Left lung (tissue), 14 donors: ENCODE measurements at places on chromosomes 7 and 10.

DNA sequence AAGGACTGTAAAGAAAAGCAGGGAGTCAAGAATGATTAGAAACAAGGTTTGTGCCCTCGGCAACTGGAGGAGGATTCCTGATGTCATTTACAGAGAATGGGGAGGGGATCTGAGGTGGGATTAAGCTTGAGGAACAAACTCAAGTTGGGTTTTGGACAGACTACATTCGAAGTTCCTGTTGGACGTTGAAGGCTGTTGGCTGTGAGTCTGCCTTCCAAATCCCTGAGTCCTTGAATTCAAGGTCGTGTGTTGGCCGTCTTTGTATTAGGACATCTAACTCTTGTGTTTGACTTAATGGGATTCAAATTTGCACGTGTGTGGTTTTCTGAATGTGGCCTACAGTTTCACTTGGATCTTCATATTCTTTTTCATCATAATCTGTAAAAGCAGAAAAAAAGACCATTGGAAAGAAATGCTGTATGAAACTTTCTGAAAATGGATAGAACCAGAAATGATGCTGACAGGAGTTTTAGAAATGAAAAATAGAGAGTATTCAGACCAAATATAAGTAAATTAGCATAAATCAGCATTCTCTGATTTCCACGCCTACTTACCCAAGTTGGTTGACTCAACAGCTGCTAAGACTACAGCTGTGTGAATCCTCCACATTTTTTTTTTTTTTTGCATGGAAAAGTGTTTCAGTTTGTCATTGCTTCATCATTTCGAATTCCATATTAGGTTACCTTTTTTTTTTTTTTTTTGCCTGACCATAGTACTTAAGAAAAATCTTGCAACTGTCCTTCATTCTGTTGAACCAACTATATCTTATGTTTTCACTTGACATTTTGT is 94.8 kb downstream of the KIAA1217 start:
- H3K4me3 ChIP-seq, result no peak overlapping the region
- no peaks in the 10 kb centered on the region for H3K27me3 ChIP-seq
- H3K4me1 ChIP-seq, result no peaks in the 10 kb centered on the region
- no peak overlapping the region for H3K27ac ChIP-seq
- DNase-seq, result no peak
- no peaks in the 10 kb centered on the region for H3K36me3 ChIP-seq

GRCh38 chr7:17530741-17531421 is 232.4 kb downstream of the AHR start:
- no peaks in the 10 kb centered on the region for H3K36me3 ChIP-seq
- no peak for DNase-seq
- H3K4me1 ChIP-seq, result peaks cover 20% of the 10 kb centered on the region
- no peak overlapping the region for H3K4me3 ChIP-seq
- no peak overlapping the region for H3K27ac ChIP-seq

DNA sequence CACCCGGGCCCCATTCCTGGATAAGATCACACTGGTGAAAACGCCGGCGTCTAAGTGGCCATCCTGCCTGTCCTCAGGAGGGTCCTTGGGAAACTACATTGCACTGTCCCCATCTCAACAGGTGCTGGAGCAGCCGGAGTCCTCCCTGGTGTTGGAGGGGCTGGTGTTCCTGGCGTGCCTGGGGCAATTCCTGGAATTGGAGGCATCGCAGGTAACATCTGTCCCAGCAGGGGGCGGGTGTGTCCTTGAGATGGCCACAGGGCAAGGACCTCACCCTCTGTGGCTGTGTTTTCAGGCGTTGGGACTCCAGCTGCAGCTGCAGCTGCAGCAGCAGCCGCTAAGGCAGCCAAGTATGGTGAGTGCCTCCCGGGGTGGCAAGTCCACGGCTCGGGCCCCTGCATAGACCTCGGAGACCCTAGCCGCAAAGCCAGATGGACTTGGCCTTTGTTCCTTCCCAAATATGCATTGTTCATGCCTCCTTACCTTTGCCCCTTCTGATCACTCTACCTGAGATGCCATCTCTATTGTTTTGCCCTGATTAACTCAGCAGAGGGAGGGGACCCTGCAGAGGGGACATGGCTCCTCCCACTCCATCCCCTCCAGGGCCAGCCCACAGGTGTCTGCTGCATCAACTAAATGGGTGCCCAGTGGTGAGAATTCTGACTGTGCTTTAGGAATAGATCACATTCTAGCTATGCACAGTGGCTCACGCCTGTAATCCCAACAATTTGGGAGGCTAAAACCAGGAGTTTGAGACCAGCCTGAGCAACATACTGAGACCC is 23.8 kb downstream of the ELN start:
- peak; percentile 69 for DNase-seq
- H3K4me3 ChIP-seq, result no peak overlapping the region
- H3K27ac ChIP-seq, result no peak overlapping the region
- no peaks in the 10 kb centered on the region for H3K4me1 ChIP-seq
- H3K36me3 ChIP-seq, result peaks cover 7% of the 10 kb centered on the region
- no peaks in the 10 kb centered on the region for H3K27me3 ChIP-seq

- H3K4me1 ChIP-seq, result no peaks in the 10 kb centered on the region
- no peaks in the 10 kb centered on the region for H3K27me3 ChIP-seq
- H3K27ac ChIP-seq, result no peak overlapping the region
- H3K36me3 ChIP-seq, result no peaks in the 10 kb centered on the region
- H3K4me3 ChIP-seq, result no peak overlapping the region
- DNase-seq, result no peak
Measured at GRCh38 chr10:80614576-80615416, 77.1 kb downstream of the SH2D4B start.

DNA sequence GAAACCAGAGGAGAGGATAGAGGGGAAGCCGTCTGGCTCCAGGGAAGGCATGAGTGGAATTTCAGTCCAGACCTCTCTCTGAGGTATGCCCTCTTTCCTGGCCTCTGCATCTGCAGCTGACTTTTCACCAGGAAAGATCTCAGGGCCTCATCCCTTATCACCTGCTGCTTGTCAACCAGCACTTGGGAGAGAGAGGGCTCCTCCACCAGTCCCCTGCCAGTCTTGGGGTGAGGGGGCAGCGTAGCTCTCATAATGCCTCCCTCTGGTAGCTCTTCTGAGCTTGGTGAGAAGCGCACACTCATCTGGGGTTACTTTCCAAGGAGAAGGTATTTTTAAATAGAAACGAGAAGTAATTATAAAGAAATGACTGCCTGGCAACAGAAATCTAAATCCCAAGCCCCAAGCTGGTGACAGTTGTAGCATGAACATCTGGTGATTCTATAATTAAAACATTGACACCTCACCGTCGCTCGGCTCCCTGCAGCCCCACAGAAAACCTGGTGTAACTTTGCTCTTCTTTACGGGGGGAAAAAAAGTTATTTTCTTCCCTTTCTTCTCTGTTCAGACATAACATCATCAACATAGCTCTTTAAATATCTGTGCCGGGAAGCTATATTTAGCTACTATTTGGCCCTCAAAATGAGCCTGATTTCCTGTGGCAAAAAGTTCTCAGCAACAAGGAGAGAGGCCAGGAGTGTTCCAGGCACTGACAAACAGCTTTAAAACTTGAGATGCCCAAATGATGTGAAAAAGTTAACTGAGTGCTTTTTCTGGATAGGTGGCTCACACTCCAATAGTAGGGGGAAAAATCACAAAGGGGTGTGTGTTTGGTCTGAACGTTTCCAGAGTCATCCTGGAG is 26.9 kb downstream of the HIP1 start:
- H3K4me1 ChIP-seq, result peaks cover 27% of the 10 kb centered on the region
- no peaks in the 10 kb centered on the region for H3K36me3 ChIP-seq
- no peak for DNase-seq

DNA sequence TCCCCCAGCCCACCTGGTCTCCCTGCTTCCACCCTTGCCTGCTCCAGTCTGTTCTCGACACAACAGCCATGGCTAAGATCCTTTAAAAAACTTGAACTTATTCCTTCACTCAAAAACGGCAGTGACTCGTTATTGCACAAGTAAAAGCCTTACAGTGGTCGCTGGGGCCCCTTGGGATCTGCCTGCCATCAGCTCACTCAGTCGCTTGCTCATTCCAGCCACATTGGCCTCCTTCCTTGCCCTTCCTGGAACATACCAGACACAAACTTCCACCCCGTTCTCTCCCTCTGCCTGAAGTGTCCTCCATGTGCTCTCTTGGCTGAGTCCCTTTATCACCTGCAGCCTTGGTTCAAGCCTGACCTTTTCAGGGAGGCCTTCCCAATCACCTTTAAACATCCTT is 4.7 kb downstream of the CCNY start:
- peak overlapping the region; percentile 33 for H3K27ac ChIP-seq
- peaks cover 23% of the 10 kb centered on the region for H3K4me1 ChIP-seq
- no peak overlapping the region for H3K4me3 ChIP-seq
- no peak for DNase-seq
- no peaks in the 10 kb centered on the region for H3K36me3 ChIP-seq

- DNase-seq, result no peak
- H3K36me3 ChIP-seq, result no peaks in the 10 kb centered on the region
- H3K27ac ChIP-seq, result peak overlapping the region; percentile 71
- peaks cover 4% of the 10 kb centered on the region for H3K4me1 ChIP-seq
- no peaks in the 10 kb centered on the region for H3K27me3 ChIP-seq
Measured at GRCh38 chr10:122126763-122127659, 138.0 kb downstream of the TACC2 start.

GRCh38 chr7:12389089-12389700 is 14.5 kb downstream of the VWDE start:
- DNase-seq, result no peak
- no peaks in the 10 kb centered on the region for H3K36me3 ChIP-seq
- no peak overlapping the region for H3K27ac ChIP-seq
- no peak overlapping the region for H3K4me3 ChIP-seq
- no peaks in the 10 kb centered on the region for H3K27me3 ChIP-seq

- no peak for DNase-seq
- peaks cover 54% of the 10 kb centered on the region for H3K27me3 ChIP-seq
- no peak overlapping the region for H3K27ac ChIP-seq
- H3K4me1 ChIP-seq, result no peaks in the 10 kb centered on the region
- H3K4me3 ChIP-seq, result no peak overlapping the region
Measured at GRCh38 chr7:1691601-1692514, 21.8 kb downstream of the ELFN1 start.

- no peak overlapping the region for H3K27ac ChIP-seq
- no peaks in the 10 kb centered on the region for H3K36me3 ChIP-seq
- no peak overlapping the region for H3K4me3 ChIP-seq
- H3K27me3 ChIP-seq, result no peaks in the 10 kb centered on the region
Measured at GRCh38 chr10:26801831-26802230, 58.9 kb downstream of the ABI1 start.

- H3K4me3 ChIP-seq, result no peak overlapping the region
- no peaks in the 10 kb centered on the region for H3K4me1 ChIP-seq
- no peaks in the 10 kb centered on the region for H3K36me3 ChIP-seq
- DNase-seq, result no peak
- H3K27me3 ChIP-seq, result no peaks in the 10 kb centered on the region
- no peak overlapping the region for H3K27ac ChIP-seq
Measured at GRCh38 chr7:18995270-18995671, 122.2 kb downstream of the TWIST1 start.

GRCh38 chr7:3238525-3239210 is 62.4 kb upstream of the SDK1 start:
- H3K4me1 ChIP-seq, result no peaks in the 10 kb centered on the region
- no peaks in the 10 kb centered on the region for H3K36me3 ChIP-seq
- no peak overlapping the region for H3K4me3 ChIP-seq
- no peak overlapping the region for H3K27ac ChIP-seq
- no peaks in the 10 kb centered on the region for H3K27me3 ChIP-seq

DNA sequence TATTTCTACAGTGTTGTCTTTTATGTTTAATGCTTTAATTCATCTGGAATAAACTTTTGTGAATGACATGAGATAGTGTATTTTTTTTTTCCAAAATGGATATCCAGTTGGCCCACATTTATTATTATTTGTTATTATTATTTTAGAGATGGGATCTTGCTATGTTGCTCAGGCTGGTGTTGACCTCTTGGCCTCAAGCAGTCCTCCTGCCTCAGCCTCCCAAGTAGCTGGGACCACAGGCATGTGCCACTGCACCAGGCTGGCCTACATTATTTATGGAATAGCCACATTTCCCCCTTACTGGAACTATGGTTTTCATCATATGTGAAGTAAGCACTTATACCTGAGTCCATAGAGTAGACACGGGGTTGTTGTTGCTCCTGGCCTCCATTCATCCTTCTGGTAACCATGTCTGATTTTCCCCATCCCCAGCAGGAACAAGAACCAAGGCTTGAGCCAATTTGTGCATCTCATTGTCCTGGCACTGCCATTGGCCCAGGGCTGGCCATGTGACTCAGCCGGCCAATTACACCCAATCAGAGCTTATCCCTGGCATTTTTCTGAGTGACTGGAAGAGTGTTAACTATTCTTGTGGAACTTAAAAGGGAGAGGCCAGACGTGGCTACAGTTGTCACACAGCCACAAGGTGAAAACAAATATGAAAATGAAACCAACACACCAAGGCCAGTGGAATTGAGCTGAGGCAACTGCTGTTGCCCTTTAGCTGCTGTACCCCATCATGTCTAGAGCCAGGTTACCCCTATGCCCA is 23.1 kb downstream of the PRF1 start:
- peaks cover 23% of the 10 kb centered on the region for H3K4me1 ChIP-seq
- no peak overlapping the region for H3K27ac ChIP-seq
- no peaks in the 10 kb centered on the region for H3K36me3 ChIP-seq
- H3K27me3 ChIP-seq, result no peaks in the 10 kb centered on the region
- H3K4me3 ChIP-seq, result no peak overlapping the region

DNA sequence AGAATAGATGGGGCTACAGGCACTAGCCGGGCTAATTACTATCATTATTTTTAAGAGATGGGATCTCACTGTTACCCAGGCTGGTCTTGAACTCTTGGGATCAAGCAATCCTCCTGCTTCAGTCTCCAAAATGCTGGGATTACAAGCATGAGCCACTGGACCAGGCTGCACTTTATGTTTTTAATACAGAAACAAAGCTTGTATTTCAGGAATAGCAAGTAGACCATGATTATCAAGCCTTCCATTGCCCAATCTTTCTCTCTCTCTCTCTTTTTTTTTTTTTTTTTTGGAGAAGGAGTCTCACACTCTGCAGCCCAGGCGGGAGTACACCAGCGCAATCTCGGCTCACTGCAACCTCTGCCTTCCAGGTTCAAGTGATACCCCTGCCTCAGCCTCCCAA is 75.4 kb downstream of the MDH2 start:
- no peaks in the 10 kb centered on the region for H3K27me3 ChIP-seq
- no peak overlapping the region for H3K27ac ChIP-seq
- no peaks in the 10 kb centered on the region for H3K36me3 ChIP-seq
- no peak overlapping the region for H3K4me3 ChIP-seq
